ENCODE measurements at places on chromosomes 12 and 14.

DNA sequence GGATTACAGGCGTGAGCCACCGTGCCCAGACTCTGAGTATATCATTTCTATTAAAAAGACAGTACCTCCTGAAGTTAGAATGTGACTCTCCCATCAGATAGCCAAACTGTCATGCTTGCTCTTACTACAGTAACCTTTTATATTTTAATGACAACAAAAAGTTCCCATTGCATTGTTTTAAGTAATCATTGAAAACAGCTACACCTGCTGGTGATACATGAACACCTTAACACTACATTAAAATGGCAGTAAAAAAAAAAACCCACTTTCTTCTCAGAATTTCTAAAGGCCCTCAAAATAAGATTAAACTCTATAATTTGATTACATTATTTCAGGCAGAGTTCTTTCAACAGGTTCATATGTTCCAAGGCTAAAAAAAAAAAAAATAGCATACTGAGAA, 76.7 kb downstream of the SH2B3 start:
- no peak for DNase-seq

- no peak for DNase-seq
Measured at GRCh38 chr14:75911883-75912282, 69.9 kb downstream of the TGFB3 start.

DNA sequence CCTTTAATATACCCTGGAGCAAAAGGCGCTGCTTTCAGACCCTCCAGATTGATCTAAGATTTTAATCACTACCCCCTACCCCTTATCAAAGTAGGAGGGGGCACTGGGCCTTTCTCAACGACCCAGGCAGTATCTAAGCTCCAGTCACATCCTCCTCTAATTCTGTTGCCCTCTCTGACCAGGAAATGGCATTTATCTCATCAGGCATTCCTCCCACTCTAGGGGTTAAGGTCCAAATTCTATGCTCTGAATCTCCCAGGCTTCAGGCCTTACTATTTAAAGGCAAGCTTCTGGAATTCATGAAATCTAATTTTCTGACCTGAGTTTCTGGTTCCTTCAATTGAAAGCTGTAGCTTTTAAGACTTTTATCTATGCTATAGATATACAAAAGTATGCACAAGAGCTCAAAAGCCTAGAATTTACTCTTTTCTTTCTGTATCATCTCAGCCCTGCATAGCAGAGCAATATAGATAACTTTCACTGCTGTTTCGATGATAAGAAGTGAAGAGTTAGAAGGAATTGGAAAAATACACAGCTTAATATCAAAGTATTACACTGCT, 622.9 kb downstream of the RPS29 start:
- no peak for DNase-seq

- no peak for DNase-seq
Measured at GRCh38 chr14:91338379-91338778, 79.2 kb downstream of the CCDC88C start.

GRCh38 chr14:78598046-78598920, 428.1 kb downstream of the NRXN3 start:
- DNase-seq, result peak; percentile 18

DNA sequence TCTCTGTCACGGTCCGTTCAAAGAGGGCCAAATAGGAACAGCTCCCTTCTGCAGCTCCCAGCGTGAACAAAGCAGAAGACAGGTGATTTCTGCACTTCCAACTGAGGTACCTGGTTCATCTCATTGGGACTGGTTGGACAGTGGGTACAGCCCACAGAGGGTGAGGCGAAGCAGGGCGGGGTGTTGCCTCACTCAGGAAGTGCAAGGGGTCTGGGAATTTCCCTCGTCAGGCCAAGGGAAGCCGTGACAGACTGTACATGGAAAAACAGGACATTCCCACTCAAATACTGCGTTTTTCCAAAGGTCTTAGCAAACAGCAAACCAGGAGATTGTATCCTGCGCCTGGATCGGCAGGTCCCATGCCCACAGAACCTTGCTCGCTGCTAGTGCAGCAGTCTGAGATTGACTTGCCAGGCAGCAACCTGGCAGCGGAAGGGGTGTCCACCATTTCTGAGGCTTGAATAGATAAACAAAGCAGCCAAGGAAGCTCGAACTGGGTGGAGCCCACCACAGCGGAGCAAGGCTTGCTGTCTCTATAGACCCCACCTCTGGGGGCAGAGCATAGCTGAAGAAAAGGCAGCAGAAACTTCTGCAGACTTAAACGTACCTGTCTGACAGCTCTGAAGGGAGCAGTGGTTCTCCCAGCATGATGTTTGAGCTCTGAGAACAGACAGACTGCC, 22.7 kb downstream of the SLC38A1 start:
- no peak for DNase-seq

GRCh38 chr12:112331886-112332285, 50.3 kb downstream of the HECTD4 start:
- DNase-seq, result no peak

DNA sequence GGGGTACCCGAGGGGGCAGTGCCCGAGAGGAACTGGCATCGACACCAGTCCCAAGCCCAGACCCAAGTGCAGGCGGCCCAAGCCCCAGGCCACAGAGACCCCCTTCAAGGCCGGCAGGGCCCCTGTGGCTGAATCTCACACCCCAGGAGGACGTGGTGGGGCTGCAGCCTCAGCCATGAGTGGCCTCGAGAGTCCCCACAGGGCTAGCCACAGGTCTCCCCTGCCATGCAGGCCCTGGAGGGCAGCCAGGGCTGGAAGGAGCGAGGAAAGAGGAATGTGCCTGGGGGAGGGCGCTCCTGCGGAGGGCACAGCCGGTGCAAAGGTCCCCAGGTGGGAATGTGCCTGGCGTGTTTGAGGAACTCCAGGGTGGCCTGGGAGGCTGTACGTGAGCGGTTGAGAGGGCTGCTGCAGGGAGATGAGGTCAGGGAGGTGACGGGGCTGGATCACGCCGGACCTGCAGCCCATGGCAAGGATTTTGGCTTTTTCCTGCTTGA, 86.1 kb downstream of the NCOR2 start:
- no peak for DNase-seq

- DNase-seq, result no peak
Measured at GRCh38 chr14:54364555-54365415, 32.0 kb upstream of the CDKN3 start.

DNA sequence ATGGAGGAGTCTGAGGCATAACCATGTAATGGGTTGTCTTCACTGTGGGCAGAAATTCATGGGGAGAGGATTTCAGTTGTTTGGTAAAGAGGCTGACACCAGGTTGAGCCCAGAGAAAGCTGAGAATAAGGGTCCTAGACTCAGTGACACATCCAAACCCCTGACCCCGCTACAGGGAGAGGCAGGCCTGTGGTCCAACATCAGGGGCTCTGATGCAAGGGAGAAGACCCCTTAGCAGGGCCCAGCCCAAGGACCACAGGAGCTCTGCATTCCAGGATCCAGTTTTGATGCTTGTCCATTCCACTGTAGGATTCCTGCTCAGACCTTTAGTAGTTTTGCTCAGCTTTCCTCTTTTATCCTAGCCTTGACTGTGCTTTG, 15.5 kb downstream of the GPR68 start:
- DNase-seq, result no peak

GRCh38 chr14:94460631-94461416, 8.2 kb upstream of the SERPINA11 start:
- DNase-seq, result no peak

GRCh38 chr12:5874514-5874913, 70.5 kb downstream of the ANO2 start:
- DNase-seq, result no peak

DNA sequence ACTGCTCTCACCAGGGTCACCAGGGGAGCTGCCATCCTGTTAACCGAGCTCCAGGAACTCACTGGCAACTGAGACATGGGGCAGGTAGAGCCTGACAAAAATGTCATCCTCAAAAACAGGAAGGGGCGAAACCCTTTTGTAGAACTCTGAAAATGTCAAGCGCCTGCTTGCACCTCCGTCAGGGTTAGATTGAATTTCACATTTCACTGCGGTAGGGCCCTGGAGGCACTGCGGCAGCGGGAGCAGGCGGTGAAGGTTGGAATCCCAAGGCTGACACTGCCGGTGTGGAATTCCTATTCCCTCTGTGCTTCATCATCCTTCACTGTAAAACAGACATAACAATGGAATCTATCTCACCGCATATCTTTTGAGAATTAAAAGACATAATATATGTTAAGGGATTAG, 142.8 kb upstream of the TMCC3 start:
- no peak for DNase-seq

DNA sequence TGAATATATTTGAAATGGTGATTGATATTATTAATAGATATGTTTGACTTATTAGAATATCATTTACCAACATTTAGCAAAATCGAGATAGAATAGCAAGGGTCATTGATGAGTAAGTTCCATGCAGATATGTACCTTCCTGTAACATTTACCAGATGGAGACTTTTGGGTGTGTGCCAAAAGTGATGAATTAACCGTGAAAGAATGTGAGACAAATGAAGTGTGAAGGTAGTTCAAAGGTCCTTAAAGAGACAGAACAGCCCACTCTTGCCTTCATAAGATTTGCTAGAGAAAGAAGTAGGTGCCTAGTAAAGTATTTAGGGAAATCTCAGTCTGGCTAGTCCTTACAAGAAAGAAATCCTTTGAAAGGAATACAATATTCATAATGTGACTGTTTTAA, 45.5 kb downstream of the FGD4 start:
- no peak for DNase-seq

- peak; percentile 49 for DNase-seq
Measured at GRCh38 chr14:101819251-101819990, 57.9 kb downstream of the PPP2R5C start.

DNA sequence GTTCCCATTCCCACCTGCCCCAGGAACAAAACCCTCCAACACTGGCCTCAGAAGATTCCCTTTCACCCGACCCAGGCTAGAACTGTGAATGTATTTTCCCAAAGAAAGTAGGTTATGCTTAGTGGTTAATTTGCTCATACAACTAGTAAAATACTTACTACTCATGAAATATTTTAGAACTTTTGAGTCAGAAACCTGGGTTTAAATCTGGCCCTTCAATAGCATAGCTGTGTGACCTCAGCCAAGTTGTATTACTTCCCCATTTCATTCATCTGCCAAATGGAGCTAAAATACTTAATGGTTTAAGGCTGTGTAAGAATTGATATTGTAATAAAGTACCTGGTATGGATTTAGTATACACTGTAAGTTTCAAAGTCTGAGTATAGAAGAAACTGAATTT, 69.1 kb upstream of the DNM1L start:
- no peak for DNase-seq

GRCh38 chr12:31558521-31558920, 32.4 kb downstream of the DENND5B start:
- no peak for DNase-seq

DNA sequence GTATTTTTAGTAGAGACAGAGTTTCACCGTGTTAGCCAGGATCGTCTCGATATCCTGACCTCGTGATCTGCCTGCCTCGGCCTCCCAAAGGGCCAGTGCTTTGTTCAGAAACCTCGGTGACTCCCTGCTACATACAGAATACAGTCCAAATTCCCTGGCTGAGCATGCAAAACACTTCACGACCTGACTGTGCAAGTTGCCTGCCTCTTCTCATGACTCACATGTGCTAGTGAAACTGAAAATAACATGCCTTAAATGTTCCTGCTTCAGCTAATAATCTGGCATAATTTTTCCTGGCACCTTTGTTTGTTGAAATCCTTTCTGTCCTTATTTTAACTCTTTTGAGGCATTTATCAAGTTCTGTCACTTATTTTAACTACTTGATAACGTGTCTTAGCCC, 8.2 kb downstream of the DMAC2L start:
- no peak for DNase-seq

- DNase-seq, result no peak
Measured at GRCh38 chr12:98360401-98360800, 155.0 kb upstream of the TMPO start.

GRCh38 chr14:23153851-23154796, 29.3 kb downstream of the SLC7A8 start:
- peak; percentile 6 for DNase-seq

DNA sequence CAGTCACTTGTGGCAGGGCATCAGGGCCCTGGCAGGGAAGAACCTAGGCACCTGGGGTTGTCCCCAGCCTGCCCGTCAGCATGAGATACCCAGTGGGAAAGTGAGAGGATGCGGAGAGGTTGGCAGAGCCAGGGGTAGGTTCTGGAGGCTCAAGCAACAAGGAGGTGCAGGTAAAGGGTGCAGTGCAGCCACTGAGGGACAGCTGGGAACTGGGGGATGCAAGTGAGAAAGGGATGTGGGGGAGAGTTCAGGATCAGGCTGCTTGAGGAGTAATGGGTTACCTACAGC, 18.7 kb downstream of the VASH1 start:
- no peak for DNase-seq

DNA sequence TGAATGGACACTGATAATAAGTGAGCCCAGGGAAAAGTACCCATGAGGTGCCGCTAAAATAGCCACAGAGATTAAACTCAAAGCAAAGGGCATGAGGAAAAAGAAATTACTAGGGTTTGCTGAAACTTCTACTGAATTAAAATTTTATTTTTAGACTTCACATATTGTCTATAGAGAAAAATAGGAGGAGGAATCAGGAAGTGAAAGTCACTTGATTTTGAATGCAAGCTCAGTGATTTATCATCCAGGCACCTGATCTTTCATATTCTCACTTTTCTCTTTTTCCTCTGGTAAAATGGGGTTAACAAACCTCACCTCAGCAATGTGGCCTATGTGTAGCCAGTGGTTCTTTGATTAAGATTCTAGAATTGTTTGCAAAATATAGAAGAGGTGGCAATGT, 479.8 kb downstream of the BCL11B start:
- DNase-seq, result no peak

DNA sequence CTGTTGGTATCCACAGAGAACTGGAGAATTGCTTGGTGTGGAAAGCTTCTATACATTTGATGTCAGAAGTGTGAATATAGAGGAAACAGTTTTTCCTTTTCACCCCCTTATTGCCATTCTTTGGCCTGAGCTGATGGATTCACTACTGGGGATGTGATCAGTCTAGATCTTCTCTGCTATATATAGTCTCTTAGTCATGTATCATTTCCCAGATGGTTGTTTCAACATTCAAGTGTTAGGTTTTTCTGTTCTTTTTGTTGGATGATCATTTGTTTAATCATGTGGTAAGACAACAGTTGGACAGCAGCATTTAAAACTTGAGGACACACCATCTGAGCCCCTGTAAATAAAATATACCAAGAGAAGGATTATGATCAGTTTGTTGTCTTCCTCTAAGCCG, 29.6 kb downstream of the TMX1 start:
- DNase-seq, result no peak

DNA sequence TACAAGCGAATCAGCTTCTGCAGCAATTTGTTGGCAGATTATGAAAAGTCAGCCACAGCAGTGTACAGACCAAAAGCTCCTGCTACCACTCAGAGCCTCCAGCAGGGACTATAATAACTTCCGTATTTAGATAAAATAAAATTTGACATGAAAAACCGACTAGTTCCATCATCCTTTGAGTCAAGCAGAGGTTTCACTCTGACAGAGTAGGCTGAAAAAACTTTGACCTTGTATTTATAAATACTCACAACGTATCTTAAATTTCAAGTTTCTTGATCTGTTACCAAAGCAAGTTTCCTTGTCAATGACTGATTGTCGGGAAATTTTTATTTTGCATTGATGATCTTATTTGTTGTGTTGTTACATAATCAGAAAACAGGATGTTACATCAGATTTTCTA, 283.4 kb downstream of the DAD1 start:
- no peak for DNase-seq

GRCh38 chr14:104396682-104397470, 182.7 kb upstream of the C14orf180 start:
- DNase-seq, result no peak

GRCh38 chr12:42582050-42582449, 7.5 kb downstream of the PRICKLE1 start:
- no peak for DNase-seq

GRCh38 chr12:45329238-45329637, 113.3 kb downstream of the ANO6 start:
- no peak for DNase-seq

Data from stimulated activated CD4-positive, alpha-beta T cell treated with anti-CD3 and anti-CD28 coated beads, Interleukin-4, amount 100 ng/mL, for 1 hour (primary cell).